ENCODE measurements at places on chromosomes 3 and 15.

- no peak for DNase-seq
- no peaks in the 10 kb centered on the region for H3K36me3 ChIP-seq
- no peak overlapping the region for H3K27ac ChIP-seq
Observed at GRCh38 chr3:129834580-129834979, 58.9 kb downstream of the TMCC1 start.

DNA sequence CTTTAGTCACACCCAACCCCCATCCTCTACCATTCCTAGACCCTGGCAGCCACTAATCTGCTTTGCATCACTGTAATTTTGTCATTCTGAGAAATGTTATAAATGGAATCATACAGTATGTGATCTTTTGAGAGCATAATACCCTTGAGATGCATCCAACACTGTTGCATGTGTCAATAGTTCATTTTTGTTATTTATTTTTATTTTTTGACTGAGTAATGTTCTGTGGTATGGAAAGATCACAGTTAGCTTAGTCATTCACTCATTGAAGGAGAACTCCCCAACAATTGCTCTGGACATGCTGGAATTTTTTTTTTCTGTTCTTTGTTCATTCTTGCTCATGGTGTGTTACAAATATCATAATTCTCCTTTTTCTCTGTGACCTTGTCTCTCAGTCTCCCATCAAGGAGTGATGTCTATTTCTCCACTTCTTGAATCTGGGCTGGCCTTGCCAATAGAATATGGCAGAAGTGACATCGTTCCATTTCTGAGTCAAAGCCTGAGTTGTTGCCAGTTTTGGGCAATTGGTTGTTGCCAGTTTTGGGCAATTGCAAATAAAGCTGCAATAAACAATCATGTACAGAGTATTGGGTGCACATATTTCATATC, 6.8 kb upstream of the ADPGK start:
- no peaks in the 10 kb centered on the region for H3K4me1 ChIP-seq
- H3K4me3 ChIP-seq = no peak overlapping the region

DNA sequence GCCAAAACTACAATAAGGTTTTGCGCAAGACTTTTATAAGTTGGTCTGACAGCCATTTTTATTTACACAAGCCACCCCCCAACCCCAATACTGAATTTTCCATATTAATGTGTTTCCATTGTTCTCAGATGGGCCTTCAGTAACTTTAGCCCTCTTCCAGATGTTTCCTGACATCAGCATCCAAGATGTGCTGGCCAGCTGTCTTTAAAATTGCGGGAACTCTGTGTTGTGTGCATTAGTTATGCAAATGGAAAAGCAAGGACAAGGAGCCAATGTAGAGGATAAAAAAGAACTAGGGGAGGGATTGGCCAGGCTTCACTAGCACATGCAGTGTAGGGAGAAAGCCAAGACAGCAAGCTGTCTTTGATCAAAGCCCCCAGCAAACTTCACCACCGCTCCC, 45.4 kb downstream of the COMMD2 start:
- no peaks in the 10 kb centered on the region for H3K36me3 ChIP-seq
- no peak overlapping the region for H3K4me3 ChIP-seq
- H3K4me1 ChIP-seq = no peaks in the 10 kb centered on the region

DNA sequence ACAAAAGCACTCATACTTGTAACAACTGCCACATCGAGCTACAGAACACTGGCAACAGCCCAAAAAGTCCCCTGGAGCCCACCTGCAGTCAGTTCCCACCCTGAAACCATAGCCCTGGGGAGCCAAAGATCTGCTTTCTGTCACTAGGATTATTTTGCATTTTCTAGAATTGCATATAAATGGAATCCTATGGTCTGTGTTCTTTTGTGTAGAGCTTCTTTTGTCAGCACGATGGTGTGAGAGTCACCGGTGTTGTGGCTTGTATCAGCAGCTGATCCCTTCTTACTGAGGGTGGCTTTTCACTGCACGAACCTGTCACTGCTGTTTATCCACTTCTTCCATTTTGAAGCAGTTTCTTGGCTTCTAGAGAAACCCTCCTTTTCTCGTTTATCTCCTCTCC, 60.1 kb upstream of the PRR23E start:
- no peaks in the 10 kb centered on the region for H3K27me3 ChIP-seq
- no peak for DNase-seq
- no peaks in the 10 kb centered on the region for H3K36me3 ChIP-seq
- H3K4me1 ChIP-seq = peaks cover 9% of the 10 kb centered on the region
- H3K4me3 ChIP-seq = no peak overlapping the region

DNA sequence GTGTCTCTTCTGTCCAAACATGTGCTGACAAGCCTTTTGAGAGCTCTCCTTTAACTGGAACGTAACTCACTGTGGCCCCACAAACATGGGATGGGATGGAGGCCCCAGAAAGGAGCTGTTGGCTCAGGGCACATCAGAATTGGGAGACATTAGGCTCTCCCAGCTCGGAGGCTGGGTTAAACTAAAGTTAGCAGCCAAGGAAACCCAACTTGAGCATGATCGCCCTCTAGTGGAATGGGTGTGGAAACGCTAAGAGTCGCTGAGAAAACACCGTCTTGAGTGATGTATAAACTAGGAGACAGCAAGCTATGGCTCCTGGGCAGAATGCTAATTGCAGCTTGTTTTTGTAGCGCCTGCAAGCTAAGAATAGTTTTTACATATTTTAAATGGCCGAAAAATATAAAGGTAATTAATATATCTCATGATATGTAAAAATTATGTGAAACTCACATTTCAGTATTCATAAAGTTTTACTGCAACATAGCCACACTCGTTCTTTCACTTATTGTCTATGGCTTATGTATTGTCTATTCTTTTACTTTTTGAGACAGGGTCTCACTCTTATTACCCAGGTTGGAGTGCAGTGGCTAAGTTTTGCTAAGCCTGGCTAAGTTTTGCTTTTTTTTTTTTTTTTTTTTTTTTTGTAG, 138.8 kb upstream of the HACD2 start:
- H3K4me1 ChIP-seq = peaks cover 12% of the 10 kb centered on the region
- no peak overlapping the region for H3K4me3 ChIP-seq
- peak overlapping the region; percentile 57 for H3K27ac ChIP-seq
- H3K27me3 ChIP-seq = no peaks in the 10 kb centered on the region

GRCh38 chr3:141737093-141737492, 1.0 kb upstream of the RNF7 start:
- H3K4me1 ChIP-seq = peaks cover 23% of the 10 kb centered on the region
- peak overlapping the region; percentile 95 for H3K27ac ChIP-seq
- no peaks in the 10 kb centered on the region for H3K27me3 ChIP-seq
- DNase-seq = no peak
- no peaks in the 10 kb centered on the region for H3K36me3 ChIP-seq
